Stimulated activated CD4-positive, alpha-beta T cell treated with anti-CD3 and anti-CD28 coated beads, Interleukin-15, amount 100 ng/mL, for 1 hour (primary cell): ENCODE measurements at places on chromosomes 4 and X.

GRCh38 chr4:186806679-186807421 is 83.2 kb upstream of the FAT1 start:
- DNase-seq, result no peak

DNA sequence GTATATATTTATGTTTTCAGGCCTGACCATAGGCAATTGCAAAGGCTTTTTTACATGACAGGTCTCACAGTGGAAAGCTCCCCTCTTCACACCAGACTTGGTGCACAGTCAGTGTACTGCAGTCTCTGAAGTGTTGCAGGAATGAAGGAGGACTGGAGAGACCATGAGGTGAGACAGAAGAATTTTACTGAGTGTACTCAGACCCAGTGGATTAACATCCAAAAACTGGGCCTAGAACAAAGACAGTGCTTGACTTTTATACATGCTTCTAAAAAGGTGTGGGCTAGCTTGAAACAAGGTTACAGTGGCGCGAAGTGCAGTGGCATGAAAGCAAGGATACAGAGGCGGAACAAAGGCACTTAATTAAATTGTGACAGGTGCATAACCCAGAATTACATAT is 822.9 kb downstream of the RAPGEF2 start:
- DNase-seq, result no peak

DNA sequence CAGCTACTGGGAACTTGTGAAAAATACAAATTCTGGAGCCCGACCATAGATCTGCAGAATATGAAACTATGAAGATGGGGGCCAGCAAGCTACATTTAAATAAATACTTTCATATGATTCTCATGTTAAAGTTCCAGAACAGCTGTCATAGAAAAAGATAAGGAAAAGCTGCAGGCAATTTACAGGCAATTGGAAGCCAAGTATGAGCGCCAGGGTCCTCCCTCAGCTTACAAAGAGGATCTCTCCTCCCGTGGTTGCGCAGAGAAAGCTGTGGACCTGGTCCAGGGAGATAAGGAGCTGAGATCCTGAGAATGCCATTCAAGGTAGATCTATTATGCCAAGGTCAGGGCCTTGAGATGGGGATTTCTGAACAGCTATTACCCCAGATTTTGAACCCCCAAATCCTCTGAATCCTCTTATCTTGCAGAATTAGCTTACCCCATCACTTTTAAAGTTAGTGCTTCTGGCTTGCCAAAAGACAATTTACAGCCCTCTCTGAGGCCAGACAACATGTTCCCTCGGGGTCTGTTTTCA is 25.6 kb upstream of the FRAS1 start:
- DNase-seq, result no peak

DNA sequence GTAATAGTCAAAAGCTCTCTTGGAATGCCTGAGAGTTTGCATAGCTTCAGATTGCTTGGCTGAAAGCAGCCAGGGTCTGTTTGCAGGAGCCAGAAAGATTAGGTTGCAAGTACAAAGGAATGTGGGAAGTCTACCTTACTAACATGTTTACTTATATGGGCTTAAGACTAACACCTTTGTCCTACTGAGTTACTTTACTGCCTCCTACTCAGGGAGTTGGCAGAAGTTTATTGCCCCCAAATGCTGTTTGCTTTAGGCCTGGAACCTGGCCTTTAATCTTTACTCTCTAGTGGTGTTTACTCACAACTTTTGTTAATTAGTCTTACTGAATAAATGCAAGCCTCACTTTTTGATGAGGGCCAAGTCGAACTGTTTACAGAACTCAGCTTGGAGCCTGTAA is 219.4 kb upstream of the ZC4H2 start:
- DNase-seq, result no peak
